ENCODE measurements at places on chromosomes 2 and 18.

- DNase-seq, result peak; percentile 85
Measured at GRCh38 chr2:85737481-85737880, 16.3 kb upstream of the ATOH8 start.

GRCh38 chr2:232950751-232951150 lies 62.3 kb downstream of the NGEF start:
- DNase-seq, result no peak

GRCh38 chr2:173571021-173571821 lies 216.5 kb downstream of the CDCA7 start:
- DNase-seq, result peak; percentile 57

GRCh38 chr2:46534589-46534988 lies 55.2 kb downstream of the TMEM247 start:
- DNase-seq, result no peak

DNA sequence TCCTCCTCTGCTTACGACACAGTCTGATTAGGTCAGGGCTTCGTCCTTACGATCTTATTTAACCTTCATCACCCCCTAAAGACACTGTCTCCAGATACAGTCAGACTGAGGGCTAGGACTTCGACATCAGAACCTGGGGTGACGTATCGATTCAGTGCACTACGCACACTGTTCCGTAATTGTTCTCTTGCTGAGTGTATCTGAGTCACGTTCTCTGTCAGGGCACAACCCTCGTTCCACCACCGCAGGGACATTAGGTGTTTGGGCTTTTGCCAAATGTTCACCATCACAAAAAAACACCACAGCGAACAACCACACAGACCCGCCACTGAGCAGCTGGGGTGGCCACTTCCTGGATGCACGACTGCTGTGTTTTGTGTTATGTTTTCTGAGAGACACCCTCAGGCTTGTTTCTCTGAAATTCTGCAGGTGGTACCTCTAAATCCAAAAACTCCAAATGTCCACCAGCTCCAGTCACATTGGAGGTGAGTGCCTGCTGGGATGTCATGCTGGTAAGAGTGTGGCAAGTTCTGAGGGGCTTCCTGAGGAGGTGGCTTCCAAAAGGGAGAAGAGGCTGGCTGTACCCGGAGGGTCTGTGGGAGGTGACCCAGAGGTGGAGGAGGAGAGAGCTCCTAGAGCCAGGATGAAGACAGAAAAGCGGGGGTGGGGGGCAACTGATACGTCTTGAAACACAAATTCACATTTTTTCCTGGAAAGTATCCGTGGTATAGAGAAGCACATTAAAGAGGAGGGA lies 66.6 kb downstream of the ADNP2 start:
- no peak for DNase-seq

DNA sequence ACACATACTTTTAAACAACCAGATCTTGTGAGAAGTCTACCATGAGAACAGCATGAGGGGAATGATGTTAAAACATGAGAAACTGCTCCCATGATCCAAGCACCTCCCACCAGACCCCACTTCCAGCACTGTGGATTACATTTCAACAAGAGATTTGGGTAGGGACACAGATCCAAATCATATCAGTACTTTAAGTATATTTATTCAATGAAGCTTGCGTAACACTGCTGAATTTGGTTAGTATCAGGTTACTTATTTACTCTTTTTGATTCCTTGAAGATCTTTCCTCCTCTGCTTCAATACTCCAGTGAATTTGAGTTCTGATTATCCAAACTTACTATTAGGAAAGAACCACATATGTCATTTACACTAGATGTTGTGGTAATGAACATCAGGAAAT lies 418.6 kb downstream of the PIK3C3 start:
- DNase-seq, result no peak

DNA sequence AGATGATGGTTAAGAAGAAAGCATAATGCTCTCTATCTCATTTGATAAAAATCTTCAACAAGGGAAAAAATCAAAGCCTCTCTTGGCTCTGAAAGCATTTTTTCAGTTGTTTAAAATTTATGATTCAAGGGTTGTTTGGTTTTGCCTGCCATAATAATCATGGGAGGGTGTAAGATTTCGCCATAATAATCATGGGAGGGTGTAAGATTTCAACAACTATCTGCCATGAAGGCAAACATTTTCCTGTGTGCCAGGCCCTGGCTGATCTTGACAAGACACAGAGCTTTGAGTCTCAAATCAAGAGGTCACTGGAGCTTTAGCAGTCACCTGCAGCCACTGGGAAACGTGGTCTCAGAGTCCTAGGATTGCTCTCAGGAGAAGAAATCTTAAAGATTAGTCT lies 175.1 kb upstream of the PIEZO2 start:
- peak; percentile 26 for DNase-seq

GRCh38 chr2:238855299-238855698 lies 7.4 kb downstream of the TWIST2 start:
- DNase-seq, result peak; percentile 49

GRCh38 chr18:11296946-11297345 lies 147.6 kb upstream of the PIEZO2 start:
- no peak for DNase-seq

- no peak for DNase-seq
Measured at GRCh38 chr2:101775636-101776035, 78.1 kb downstream of the MAP4K4 start.

DNA sequence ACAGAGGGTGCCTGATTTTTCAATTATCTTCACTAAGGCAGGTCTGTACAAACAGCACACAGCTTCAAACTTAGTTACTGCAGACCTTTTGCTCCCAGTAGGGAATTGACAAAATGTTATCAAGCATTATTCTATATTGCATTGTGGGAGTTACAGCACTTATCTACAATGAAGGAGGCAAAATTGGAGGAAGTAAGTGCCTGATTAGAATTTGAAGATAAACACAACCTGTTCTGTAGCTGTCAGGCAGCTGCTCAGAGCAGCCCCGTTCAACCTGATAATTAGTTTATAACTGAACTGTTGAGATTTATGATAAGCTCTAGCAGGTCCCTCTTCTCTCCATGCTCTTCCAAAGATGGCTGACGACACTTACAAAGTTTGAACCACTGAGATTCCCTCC lies 364.4 kb upstream of the CYRIA start:
- no peak for DNase-seq

DNA sequence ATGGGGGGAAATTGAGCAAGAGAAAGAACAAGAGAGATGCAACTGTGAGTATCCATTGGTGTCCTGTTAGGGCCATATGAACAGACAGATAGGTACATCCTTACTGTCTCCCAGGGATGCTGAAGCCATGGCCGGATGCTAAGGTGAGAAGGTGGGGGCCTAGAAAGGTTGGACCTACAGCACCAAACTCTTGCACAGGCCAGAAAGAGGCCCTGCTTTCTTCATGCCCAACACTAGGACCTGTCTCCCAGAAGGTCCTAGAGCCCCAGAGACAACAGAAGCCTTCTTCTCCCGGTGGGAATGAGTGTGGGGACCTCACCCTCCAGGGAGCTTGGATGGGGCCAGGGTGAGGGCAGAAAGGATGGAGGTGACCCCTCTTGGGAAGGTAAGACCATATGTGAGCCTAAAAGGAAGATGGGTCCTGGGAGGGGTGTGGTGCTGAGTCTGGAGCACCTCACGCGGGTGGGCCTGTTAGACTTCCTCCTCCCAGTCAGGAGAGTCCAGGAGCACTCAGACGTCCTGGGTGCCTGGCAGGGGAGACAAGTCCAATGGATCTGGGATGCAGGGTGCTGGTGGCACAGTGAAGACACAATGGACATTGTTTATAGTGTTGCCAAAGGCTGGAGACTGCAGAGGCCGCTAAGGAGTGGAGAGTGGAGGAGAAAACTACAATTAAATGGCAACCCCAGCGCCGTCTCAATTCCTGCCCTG lies 265.3 kb downstream of the CYP26B1 start:
- no peak for DNase-seq

DNA sequence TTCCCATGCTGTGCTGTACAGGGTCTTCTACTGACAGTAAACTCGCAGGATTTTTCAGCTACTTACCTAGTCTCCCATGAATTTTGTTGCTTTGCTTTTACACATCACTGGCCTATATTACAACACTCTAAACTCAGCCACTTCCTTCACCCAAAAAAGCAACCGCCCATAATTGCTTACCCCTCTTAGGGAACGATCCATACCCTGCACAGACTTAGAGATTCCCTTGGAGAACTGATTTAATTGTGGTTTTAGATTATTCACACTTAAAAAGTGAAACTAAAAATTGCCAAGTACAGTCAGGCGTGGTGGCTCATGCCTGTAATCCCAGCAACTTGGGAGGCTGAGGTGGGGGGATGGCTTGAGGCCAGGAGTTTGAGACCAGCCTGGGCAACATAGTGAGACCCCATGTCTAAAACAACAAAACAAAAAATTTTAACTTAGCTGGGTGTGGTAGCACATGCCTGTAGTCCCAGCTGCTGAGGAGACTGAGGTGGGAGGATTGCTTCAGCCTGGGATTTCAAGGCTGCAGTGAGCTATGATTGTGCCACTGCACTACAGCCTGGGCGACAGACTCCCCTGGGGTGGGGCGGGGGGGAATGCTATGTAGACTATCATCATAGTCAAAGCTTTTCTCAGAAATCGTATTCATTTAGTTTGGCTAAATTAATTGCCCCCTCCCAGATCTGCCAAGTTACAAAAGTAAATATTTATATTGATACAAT lies 19.3 kb downstream of the MRPL30 start:
- no peak for DNase-seq

DNA sequence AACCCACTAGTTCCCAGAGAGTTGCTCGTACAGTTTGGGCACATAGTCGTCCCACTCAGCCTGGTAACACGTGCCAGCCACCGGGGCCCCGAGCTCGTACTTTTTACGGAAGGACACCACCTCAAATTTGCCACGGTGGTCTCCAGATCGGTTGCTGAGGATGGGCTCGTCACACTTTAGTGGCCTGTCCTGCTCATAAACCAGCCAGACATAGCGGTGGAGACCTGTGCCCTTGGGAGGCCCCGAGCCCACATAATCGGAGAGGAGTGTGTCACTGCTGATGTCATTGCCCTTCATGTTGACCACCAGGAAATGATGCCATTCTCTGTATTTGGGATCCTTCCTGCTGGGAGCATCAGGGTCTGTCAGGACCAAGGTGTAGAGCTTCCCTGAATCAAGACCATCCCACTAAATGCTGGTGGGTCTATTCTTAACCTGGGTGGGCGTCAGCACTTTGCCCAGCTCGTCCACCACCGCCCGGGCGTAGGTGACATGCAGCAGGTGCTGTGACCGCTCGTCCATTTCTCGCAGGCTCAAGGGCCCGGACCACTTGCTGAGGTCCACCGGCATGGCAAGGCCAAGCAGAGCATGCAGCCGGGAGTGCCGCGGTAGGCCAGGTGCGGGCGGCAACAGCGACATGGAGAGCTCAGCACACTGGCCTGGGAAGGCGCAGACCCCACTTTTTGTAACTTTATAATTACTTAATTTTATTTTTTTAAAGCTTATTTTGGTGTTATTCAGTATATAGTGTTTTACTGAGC lies 12.9 kb downstream of the RETSAT start:
- DNase-seq, result no peak

- DNase-seq, result no peak
Measured at GRCh38 chr2:157471078-157471477, 27.2 kb upstream of the CYTIP start.

- DNase-seq, result no peak
Measured at GRCh38 chr2:139457873-139458272, 677.7 kb upstream of the NXPH2 start.

- DNase-seq, result peak; percentile 87
Measured at GRCh38 chr2:107091163-107091864, 205.3 kb upstream of the ST6GAL2 start.

- DNase-seq, result no peak
Measured at GRCh38 chr2:188522517-188522916, 230.8 kb downstream of the GULP1 start.

DNA sequence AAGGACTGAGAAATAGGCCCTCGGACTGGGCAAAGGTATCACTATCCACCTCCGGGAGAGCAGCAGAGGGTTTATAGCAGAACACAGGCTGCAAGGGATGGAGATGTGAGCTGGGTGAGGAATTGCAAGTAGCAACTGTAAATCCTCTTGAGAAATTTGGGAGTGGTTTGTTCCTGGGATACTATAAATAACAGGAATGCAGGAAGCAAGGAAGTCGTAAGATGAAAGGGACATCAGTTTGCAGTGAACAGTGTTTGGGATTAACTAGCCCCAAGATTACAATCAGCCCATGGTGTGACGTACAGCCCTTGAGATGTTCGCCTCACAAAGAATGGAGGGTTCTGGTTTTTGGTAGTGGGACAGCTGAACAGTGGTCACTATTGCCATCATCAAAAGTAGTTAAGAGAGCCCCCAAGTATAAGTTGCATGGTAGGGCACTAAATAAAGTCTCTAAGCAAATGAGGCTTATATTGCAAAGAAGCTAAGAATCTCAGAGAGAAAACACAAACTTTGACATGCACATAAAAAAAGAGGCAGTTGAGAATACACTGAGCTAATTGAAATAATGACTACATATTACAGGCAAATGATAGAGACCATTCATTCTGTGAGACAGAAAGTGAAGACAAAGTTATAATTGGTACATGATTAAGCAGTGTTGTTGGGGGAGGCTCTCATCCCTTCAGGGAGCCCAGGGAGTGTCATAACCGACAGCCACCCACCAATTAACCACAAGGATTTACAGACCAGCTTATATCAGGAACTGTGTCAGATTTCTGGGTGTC lies 362.5 kb upstream of the ACVR2A start:
- no peak for DNase-seq

DNA sequence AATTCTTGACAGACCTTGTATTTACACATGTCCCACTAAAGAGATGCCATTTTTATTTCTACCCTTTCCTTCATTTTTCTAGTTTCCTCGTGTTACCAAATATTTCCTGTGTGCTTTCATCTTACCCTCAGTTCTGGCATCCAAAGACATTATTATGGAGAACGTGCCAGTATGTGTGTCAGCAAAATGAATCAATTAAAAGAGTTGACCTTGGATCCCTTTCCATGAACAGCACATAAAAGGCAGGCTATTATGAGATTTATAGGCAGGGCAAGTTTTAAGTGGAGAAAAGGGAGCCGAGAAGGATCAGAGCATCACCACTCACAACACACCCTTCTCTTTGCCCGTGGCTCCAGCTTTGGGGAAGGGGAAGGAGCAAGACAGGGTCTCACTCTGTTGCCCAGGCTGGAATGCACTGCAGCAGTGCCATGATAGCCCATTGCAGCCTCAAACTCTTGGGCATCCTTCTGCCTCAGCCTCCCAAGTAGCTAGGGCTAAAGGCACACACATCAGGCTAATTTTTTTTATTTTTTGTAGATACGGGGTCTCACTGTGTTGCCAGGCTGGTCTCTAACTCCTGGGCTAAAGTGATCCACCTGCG lies 149.9 kb downstream of the GFPT1 start:
- DNase-seq, result no peak

GRCh38 chr2:136957044-136957443 lies 191.7 kb downstream of the THSD7B start:
- DNase-seq, result no peak

GRCh38 chr2:180003559-180003958 lies 3.5 kb downstream of the CWC22 start:
- DNase-seq, result no peak

- DNase-seq, result no peak
Measured at GRCh38 chr2:94622113-94622618, 249.1 kb upstream of the TEKT4 start.

GRCh38 chr2:59223742-59224141 lies 982.6 kb upstream of the FANCL start:
- DNase-seq, result no peak
